Cerebellum (tissue), 4 donors: ENCODE measurements at places on chromosomes 3 and 15. TPM values are rescaled to one million over a fixed set of nuclear protein-coding genes. Genes with fewer than 3 reads are reported as not detected.

DNA sequence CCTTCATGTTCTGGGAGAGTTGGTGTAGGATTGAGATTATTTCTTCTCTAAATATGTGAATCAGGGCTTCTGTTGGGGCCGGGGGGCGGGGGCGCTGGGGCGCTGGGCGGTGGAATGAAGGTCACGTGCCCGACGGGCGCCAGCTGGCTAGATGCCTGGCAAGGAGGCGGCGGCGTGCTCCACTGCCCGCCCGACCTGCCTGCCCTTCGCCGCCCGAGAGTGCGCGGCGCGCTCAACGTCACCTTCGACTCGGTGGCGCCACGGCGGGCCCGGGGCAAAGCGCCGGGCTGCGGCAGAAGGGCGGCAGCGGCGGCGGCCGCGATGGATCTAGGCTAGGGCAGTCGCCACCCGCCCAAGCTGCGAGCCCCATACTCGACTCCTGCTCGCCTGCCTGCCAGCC lies 47.0 kb upstream of the LHFPL4 start:
- peak; percentile 49 for DNase-seq

GRCh38 chr15:52923626-52924025 lies 133.5 kb upstream of the ONECUT1 start:
- no peak for DNase-seq

DNA sequence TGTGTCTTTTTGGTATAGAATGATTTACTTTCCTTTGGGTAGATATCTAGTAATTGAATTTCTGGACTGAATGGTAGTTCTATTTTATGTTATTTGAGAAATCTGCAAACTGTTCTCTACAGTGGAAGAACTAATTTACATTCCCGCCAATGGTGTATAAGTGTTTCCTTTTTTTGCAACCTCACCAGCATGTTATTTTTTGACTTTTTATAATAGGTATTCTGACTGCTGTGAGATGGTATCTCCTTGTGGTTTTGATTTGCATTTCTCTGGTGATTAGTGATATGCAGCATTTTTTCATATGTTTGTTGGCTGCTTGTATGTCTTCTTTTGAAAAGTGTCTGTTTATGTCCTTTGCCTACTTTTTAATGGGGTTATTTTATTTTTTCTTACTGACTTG lies 607.2 kb downstream of the OTOL1 start:
- DNase-seq = no peak

DNA sequence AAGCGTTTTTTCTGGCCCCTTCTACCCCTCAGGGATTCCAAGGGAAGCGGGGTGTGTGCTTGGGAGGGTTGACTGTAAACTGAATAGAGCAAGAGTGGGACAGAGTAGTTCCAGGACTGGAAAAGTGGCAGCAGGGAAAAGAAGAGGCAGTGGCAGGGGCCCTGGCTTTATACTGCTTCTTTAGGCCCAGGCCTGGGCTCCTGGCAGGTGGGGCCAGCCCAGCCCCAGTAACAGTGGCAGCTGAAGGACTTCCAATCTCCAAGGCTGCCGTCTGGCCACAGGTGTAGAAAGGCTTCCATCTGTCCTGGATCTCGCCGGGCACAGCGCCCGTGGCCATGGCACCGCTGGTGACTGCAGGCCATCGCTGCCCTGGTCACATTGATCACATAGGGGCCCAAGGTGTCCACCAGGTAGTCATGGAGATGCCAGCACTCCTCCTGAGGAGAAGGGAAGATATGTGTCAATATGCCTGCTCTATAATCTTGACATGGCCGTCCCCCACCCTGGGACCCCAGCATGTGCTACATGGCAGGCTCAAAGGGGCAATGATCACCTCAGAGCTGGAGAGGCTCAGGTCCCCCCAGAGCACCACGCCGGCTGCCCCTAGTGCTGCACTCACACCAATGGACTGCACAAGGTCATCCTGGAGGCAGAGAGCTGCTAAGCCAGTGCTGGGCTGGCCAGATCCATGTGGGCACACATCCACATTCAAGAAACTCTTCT lies 1.0 kb upstream of the IFRD2 start:
- no peak for DNase-seq

DNA sequence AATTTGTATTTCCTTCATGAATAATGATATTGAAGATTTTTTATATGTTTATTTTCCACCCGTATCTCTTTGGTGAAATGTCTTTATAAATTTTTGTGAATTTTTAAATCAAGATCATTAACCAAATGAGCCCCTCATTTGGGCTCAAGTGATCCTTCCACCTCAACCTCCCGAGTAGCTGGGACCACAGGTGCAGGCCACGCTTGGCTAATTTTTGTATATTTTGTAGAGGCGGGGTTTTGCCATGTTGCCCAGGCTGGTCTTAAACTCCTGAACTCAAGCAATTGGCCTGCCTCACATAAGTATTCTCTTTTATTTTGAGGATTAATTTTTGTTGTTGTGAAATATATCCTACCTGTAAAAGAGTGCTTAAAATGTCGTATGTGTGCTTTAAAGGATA lies 4.9 kb downstream of the BBS4 start:
- DNase-seq = no peak

DNA sequence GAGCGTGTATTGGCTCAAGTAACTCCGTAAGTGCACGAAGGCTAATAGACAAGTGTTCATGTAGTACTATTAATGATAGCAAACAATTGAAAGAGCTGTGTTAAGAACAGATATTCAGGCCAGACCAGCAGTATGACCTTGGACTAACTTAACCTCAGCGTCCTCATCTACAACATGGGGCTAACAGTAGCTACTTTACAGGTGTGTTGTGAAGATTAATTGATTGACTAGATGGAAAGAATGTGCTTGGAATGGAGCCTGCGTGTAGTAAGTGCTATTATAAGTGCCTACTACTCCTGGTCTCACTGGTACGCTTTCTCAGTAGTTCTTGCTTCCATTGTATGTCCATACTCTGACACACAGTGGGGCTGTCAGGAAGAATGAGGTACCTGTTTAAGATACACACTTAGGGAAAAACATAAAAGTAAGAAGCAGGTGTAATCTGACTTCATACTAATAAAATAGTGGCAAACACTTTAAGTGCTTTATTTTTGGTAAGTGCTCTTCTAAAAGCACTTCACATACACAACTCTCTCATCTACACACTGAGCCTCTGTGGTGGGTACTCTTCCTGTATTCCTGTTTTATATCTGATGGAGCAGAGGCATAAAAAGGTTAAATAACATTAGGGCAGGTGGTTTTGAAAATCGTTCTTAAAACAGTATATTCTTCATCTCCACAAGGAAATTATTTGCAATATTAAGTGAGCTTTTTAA lies 24.3 kb upstream of the FBXL22 start:
- no peak for DNase-seq

GRCh38 chr3:195876297-195877064 lies 31.9 kb downstream of the TNK2 start:
- no peak for DNase-seq

- peak; percentile 75 for DNase-seq
These were observed 79.8 kb downstream of the RHCG start for GRCh38 chr15:89416339-89417183.

- DNase-seq = no peak
These were observed 31.6 kb upstream of the ZNF770 start for GRCh38 chr15:35019404-35020327.

- no peak for DNase-seq
These were observed 43.2 kb downstream of the EPHB3 start for GRCh38 chr3:184604615-184605290.

DNA sequence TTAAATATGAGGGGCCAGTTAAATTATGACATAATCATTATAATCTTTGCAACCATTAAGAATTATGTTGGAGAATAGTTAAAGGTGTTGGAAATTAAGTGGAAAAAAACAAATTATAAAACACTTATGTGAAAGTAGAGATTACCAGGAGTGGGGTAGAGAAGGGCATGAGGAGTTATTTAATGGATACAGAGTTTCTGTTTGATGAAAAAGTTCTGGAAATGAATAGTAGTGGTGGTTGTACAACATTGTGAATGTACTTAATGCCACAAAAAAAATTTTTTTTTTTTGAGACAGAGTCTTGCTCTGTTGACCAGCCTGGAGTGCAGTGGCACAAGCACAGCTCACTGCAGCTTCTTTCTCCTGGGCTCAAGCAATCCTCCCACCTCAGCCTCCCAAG lies 25.1 kb upstream of the TNIK start:
- no peak for DNase-seq

DNA sequence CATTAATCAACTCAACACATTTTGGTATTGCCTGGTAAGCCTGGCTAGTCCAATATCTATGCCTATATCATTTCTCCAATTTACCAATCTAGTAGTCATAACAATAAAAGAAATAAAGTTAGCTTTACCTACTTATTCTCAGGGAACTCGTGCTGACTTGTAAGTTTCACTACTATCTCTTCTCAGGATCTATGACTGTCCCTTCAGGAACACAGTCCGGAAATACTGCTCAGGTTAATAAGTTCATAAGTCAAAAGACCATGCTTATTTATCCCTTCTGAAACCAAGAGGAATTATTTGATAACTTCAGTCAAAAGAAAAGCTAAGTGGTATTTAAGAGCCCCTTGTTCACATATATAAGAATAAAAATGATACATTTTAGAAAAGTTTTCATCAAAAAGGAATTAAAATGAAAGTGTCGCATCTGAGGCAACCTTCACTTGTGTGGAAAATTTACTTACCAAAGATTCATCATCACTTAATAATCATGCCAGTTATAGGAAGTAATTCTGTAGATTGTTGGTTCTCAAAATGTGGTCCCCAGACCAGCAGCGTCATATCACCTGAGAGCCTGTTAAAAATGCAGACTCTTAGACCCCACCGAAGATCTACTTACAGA lies 15.5 kb upstream of the THRB start:
- DNase-seq = no peak

GRCh38 chr15:87944050-87944449 lies 312.5 kb downstream of the NTRK3 start:
- DNase-seq = peak; percentile 77

GRCh38 chr3:149388531-149389417 lies 11.3 kb upstream of the TM4SF1 start:
- DNase-seq = no peak

- peak; percentile 75 for DNase-seq
These were observed 161.9 kb downstream of the FNDC3B start for GRCh38 chr3:172201136-172201869.

- DNase-seq = no peak
These were observed 53.1 kb downstream of the PHC3 start for GRCh38 chr3:170128259-170128976.

- DNase-seq = no peak
These were observed 13.0 kb downstream of the GLB1 start for GRCh38 chr3:33083958-33084357.

GRCh38 chr3:128094295-128095151 lies 29.1 kb downstream of the RUVBL1 start:
- no peak for DNase-seq

GRCh38 chr3:114110439-114110838 lies 53.9 kb downstream of the QTRT2 start:
- DNase-seq = no peak

DNA sequence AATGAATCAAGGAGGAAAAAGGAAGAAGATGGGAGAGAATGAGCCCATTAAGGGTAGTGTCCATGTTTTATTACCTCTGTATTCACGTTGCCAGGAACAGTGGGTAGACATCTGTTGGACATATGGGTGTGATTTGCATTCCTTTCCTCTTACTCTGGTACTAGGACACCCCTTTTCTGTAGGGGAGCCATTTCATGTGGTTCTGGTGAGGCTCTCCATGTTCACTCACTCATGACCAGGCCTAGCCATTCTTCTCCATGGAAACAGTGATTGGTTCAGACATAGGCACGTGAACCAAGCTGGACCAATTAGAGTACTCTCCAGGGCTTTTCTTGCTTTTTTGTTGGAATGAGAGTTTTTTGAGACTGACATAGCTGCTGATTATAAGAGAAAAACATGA lies 39.6 kb upstream of the PDCD6IP start:
- DNase-seq = no peak

DNA sequence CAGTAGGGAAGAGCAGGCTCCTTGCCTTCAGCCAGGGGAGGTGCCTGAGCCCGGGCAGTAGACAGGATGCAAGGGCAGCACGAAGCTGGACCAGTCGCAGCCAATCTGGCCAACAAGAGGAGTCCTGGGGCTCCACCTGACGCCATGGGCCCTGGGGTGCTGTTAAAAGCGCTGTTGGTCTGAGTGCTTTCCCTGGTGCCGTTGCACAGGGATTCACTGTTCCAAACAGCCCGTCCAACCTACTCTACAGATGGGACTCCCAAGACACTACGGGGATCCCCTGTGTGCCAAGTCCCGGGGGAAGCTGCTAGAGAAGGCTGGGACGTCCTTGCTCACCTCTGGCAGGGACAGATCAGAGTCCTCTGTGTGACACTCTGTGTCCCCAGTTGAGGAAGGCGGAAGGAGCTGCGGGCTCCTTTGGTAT lies 632 bp downstream of the CTSH start:
- no peak for DNase-seq

Gene XCR1
- total RNA-seq = not detected

Gene P2RY14
- total RNA-seq = 0.91 TPM

Gene PP2D1
- not detected for total RNA-seq

Gene ROPN1
- total RNA-seq = not detected

Gene SLC22A13
- total RNA-seq = 1.4 TPM

Gene CHRNA7
- 7.3 TPM for total RNA-seq

Gene P4HTM
- total RNA-seq = 44.4 TPM

Gene AGBL1
- total RNA-seq = 0.91 TPM

Gene MAGEL2
- 3.4 TPM for total RNA-seq

Gene ARNT2
- 75.5 TPM for total RNA-seq
